MM.1S (cell line): ENCODE measurements at places on chromosomes 1 and 21.

DNA sequence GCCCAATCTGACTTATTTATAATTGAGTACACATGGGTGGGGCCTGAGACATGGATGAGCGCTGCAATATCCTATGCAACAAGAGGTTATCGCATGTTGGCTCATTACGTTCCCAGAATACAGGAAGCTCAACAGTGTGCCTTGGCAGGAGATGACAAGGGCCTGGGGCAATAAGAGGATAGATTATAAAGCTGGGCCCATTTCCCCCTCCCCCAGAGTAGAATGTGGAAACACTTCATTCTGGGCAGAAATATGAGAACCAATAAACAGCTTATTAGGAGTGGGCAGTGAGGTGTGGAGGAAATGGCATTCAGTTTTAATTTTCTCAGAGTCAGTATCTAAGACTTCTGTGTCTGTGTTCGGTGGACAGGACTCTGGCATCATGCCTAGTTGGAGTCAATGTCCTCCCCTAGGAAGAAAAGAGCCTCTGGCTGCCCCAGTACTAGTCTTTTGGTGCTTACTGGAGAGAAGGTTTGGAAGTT, 92.8 kb downstream of the PIK3R3 start:
- DNase-seq = no peak

GRCh38 chr1:55700359-55701130, 485.4 kb upstream of the USP24 start:
- no peak for DNase-seq

DNA sequence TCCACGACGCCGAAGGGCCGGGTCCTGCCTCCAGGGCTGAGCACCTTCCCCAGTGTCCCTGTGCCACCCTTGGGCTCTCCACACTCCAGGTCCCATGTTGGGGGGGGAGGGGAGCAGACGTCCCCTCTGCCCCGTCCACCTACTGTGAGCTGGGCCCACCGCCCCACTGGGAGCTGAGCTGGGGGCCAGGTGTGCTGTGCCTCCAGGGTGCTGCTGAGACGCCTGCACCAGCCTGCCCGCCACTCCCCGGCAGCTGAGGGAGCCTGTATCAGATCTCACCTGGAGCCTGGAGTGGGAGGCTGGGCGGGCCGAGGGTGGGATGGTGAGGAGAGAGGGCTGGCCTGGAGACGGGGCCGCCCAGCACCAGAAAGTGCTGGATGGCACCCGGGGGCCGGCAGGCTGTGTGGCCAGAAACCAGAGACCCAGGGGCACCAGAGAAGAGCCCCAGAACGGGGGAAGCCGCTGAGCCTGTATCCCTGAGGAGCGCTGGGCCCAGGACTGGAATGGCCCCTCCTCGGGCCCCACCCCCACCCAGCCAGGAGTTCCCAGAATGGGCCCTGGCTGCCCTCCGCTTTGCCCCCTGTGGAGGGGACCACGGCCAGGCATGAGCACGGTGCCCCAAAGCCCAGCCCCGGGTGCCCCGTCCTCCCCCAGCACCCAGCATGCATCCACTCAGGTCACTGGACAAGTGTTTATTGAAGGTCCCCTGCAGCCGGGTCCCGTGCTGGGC, 3.4 kb downstream of the TNFRSF18 start:
- DNase-seq = no peak

- no peak for DNase-seq
Measured at GRCh38 chr1:15171271-15171908, 17.8 kb downstream of the TMEM51 start.

DNA sequence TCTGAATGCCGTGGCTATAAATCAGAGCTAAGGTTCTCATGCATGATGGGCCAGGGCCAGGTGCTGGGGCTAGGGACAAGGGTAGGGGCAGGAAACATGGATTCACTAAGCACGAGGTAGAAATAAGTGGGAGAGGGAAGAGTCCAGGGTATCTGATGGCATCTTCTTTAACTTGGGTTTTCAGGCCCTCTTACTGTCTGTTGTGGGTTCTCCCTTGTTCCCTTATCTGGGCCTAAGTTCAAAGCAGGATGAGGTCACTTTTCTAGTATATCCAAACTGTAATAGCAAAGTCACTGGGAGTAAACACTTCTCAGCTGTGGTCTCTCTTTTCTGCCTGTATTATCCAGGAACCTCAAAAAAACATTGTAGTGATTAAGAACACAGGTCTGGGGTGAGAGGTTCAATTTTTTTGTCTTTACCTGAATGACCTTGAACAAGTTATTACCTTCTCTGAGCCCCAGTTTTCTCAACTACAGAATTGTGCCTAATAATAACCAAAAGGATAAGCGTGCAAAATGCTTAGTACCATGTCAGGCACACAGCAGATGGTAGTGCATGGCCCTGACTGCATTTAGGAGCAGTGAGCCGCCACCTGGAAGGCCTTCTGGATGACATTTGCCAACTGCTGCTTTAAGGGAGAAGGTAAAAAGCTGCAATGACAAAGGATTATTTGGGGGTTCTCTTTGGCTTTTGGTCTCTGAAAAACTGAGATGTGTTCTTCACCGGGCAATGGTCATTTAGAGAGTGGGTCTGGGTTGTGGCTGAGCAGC, 53.6 kb upstream of the A3GALT2 start:
- DNase-seq = no peak

GRCh38 chr1:204663644-204664383, 21.7 kb downstream of the LRRN2 start:
- DNase-seq = no peak

- no peak for DNase-seq
Measured at GRCh38 chr1:196366817-196367495, 241.3 kb downstream of the KCNT2 start.

DNA sequence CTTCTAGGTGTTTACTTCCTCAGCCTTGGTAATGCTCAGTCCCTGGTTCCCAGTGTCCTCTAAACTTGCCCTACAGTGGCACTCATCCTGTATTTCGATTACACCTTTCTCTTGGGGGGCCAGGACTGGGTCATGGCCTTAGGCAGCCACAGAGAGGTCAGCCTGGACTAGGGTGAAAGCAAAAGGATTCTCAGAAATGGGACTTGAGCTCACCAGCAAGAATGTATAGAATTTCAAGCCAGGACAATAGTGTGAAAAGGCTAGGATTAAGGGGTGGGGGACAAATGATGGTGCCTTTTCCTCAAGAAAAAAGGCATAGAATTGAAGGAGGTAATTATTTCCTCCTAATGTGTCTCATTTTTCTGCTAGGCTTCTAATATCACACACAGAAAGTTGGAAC, 166.8 kb upstream of the RUNX1 start:
- DNase-seq = no peak

DNA sequence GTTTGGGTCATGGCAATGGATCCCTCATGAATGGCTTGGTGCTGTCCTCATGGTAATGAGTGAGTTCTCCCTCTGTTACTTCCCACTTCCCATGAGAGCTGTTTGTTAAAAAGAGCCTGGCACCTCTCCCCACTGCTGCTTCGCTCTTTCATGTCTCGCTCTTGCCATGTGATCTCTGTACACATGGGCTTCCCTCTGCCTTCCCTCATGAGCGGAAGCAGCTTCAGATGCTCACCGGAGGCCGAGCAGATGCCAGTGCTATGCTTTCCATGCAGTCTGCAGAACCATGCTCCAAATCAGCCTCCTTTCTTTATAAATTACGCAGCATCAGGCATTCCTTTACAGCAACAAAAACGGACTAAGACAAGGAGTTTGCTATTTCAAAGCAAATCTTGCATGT, 14.9 kb upstream of the GNPAT start:
- no peak for DNase-seq

DNA sequence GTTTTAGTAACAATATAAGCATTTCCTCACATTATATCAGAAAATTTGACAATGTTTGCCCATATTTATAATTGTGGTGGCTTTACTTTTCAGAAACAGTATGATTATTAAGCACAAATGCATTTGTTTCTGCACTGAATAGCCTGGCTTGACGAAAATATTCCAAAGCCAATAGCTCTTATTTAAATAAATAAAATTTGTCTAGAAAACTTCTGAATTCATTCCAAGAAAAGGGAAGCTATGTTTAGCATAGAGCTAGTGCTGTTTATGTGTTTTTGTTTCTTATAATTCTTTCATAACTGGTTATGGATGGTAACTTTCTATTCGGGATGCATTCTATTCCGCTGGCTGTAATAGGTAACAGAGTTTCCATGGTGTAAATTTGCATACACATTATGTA, 268.6 kb downstream of the PTBP2 start:
- no peak for DNase-seq

DNA sequence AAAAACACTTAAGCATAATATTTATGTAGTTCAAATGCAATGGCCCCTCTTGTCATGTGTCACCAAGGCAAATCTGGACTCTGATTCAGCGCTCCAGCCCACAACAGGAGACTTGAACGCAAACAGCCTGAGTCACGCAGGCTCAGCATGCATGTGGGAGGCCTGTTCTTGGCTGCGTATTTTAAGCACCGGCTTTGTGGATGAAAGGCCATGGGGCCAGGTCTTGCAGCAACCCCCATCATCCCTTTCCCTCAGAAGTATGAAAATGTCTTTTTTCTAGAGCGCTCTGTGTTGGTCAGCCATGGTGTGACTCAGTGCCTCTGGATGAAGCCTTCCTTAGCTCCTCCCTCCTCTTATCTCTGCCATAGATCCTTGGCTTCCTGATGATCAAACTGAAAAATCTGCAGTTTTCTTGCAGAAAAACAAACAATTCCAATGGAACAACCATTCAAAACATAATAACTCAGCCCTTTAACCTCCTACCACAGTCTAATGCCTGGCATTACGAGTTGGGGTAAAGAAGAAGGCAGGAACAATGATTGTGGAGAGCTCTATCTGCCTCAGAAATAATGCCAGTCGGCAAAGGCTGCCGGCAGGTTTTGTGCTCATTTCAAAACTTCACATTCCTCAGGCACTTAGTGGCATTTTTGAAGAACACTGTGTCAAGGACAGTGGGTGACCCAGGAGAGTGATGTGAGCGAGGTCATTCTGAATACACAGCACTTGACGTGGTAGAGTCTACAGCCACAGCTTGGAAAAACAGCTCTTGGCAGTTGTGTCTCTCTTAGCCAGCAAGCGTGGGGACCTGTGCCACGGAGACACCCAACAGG, 167.5 kb downstream of the CLIC6 start:
- no peak for DNase-seq

- no peak for DNase-seq
Measured at GRCh38 chr1:56457756-56458375, 121.5 kb downstream of the PLPP3 start.

GRCh38 chr1:20830378-20830777, 43.3 kb upstream of the HP1BP3 start:
- DNase-seq = no peak

GRCh38 chr1:150562446-150563339, 13.5 kb downstream of the ADAMTSL4 start:
- DNase-seq = peak; percentile 100

DNA sequence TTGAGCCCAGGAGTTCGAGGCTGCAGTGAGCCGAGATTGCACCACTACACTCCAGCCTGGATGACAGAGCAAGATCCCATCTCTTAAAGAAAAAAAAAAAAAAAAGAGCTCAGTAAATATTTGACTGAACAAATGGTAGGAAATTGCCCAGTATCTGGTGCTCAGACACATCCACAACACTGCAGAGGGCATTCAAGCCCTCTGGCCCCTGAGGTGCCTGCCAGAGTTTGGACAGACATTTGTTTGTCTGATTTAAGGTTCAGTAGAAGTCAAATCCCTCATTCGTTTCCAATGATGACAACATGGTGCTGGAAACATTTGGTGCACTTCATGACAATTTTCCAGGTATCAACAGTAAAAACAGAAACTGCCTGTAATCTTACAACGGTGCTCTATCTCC, 86.6 kb downstream of the HLCS start:
- DNase-seq = no peak

DNA sequence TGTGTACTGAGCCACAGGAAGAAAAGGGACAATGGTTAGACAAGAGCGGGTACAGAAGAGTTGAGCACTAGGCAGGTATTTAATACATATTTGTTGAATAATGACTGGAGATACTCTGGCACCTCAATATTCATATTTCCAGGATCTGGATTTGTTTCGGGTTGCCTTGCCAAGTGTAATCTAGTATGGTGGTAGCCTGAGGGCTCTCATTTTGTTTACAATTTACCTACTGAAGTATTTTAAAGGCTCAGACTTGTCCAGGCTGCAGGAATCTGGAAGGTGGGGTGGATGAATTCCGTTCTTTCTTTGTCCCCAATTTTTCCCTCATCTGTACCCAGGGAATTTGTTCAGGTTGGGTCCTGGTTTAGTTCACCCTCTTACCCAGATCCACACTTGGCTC, 95.0 kb downstream of the CACHD1 start:
- no peak for DNase-seq

- no peak for DNase-seq
Measured at GRCh38 chr1:194940336-194941030, 1667.8 kb downstream of the KCNT2 start.
